ENCODE measurements at places on chromosomes 5 and 9.

- no peak for DNase-seq
Measured at GRCh38 chr9:13268469-13268868, 11.0 kb downstream of the MPDZ start.

GRCh38 chr9:4936823-4937222 lies 48.2 kb upstream of the JAK2 start:
- no peak for DNase-seq

GRCh38 chr9:75120686-75121085 lies 32.4 kb downstream of the OSTF1 start:
- no peak for DNase-seq

GRCh38 chr9:125617087-125617486 lies 89.9 kb downstream of the MAPKAP1 start:
- DNase-seq = no peak

- DNase-seq = no peak
Measured at GRCh38 chr5:173839117-173839713, 48.9 kb upstream of the CPEB4 start.
